ENCODE measurements at places on chromosomes 7 and 10. TPM values are rescaled to one million over a fixed set of nuclear protein-coding genes. Genes with fewer than 3 reads are reported as not detected.

DNA sequence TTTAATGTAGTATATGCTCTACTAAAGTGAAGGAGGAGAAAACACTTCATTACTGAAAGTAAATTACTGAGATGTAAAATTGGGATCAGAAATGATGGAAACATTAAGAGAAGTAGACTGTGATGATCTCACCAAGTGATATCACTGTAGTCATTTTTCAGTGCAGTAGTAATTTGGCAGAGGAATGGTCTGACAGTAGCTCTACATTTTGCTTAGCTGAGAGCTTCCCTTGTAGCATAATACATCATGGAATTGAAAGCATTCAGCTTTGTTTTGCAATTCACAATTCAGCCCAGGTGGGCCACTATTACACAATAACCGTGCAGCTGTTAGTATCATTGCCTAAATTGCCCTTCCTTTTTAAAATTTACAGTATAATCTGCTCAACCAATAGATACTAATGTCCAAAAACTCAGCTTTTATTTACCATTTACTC lies 19.4 kb upstream of the CABCOCO1 start:
- no peak for DNase-seq

DNA sequence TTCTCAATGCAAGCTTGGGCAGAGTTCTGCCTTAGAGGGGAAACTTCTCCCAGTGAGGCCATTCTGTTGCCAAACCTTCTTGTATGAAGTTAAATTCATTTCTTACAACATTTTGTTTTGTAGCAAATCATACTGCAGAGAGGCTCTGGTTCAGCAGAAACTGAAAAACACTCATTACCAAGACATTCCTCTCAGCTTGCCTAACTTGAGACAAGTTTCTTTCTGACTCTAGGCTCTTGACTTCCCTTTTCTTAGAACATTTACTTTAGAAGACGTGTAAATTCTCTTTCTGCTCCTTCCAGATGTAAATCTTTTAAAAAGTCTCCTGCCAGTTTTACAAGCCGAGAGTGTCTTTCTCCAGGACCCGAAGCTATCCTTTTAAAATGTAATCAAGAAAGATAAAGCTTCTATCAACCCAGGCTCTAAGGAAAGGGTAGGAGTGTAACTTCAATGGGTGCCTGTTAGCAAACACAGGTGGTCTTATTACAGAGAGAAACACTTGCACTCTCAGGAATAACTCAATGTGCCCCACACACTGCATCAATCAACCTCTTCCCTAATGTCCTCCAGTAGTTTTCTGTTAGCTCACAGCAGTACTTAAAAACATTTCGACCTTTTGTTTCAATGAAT lies 80.5 kb upstream of the TAS2R16 start:
- no peak for DNase-seq

DNA sequence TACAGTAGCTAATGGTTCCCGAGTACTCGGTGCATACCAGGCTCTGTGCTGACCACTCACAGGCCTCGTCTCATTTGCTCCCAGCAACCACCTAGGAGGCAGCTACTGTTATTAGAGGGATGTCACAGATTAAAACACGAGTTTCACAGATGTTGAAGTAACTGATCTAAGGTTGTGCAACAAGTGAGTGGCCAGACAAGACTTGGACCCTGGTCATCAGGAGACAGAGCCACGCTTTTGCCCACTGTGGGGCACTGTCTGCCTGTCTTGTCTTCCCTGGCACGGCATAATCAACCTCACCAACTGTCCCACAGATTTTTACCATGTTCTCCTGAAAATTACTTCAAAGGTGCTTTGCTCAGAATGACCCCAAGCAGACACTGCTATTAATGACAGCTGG lies 111.6 kb upstream of the HABP2 start:
- DNase-seq, result no peak

GFRA1 gene
- 7.5 TPM for polyA plus RNA-seq

GRCh38 chr10:116774728-116775151 lies 32.4 kb upstream of the HSPA12A start:
- no peak for DNase-seq

- no peak for DNase-seq
These were observed 46.5 kb upstream of the ITGB8 start for GRCh38 chr7:20284003-20284770.

DNA sequence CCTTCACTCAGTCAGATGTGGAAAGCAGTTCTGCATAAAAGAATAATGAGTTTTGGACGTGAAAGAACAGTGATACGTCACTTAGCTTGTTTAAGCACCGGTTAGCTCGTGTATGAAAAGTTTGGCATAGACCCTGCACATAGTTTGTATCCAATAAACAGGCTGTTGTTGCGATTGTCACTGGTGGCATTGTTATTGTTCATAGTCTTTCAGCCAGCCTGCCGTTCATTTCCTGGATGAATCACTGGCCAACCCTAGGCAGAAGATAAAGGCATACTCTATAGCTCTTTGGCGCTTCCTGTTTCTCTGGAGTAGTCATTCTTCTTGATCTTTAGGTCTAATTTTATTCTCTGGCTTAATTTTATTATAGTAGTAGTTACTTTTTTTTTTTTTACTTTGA lies 57.8 kb upstream of the ANKRD30A start:
- DNase-seq, result no peak

PGAM2 gene
- not detected for polyA plus RNA-seq

DNA sequence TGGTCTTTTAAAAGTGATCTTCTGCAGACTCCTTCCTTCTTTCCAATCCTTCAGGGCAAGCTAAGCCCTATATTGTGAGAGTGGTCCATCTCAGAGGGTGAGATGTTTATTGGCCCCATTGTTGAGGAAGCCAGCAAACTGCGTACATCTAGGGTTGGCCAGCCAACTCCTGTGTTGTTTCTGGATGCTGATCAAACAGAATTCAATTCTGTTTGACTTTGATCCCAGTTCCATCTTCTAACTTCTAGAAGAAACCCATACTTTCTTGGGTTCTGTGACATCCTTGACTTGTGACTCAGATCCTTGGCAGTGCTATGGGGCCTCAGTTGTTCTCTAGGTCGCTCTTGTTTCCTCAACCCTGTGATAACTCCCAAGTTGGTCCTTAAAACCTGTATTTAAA lies 116.2 kb downstream of the LSMEM1 start:
- DNase-seq, result no peak

ZNF467 gene
- polyA plus RNA-seq, result 0.32 TPM

DNA sequence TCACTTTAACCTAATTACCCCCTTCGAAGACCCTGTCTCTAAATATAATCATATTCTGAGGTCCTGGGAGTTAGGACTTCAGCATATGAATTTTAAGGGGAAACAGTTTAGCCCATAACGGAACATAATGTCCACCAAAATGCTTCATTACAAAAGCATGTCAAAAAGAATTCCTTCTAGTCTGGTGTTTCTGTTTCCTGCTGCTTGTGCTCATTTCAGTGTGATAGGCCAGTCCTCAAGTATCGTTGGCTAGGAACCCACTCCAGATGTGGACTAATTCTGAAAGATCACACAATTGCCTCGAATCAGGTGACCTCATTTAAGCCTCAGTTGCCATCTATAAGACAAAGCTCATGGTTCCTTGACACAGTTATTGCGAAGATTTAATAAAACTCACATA lies 29.6 kb downstream of the INPP5F start:
- DNase-seq, result no peak

DNA sequence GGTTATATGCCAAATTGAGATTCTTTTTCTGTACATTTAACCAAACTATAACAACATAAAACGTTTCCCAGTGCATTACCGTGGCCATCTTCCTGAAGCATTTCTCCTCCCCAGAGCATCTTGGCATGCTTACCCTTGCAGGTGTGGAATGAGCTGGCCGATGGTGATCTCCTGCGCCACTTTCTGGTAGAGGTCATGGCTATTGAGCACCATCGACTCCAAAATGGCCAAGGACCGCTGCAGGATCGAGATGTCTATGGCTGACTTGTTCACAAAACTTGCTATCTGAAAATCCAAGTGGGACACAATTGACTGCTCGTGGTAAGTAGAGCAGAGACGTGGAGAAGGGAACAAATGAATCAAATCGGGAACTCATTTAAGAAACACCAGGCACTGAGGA lies 223.9 kb downstream of the ELMO1 start:
- no peak for DNase-seq

CCL24 gene
- not detected for polyA plus RNA-seq

GRCh38 chr7:143234533-143234875 lies 12.7 kb downstream of the TAS2R40 start:
- DNase-seq, result no peak

PGAM1 gene
- polyA plus RNA-seq, result 459 TPM

DNA sequence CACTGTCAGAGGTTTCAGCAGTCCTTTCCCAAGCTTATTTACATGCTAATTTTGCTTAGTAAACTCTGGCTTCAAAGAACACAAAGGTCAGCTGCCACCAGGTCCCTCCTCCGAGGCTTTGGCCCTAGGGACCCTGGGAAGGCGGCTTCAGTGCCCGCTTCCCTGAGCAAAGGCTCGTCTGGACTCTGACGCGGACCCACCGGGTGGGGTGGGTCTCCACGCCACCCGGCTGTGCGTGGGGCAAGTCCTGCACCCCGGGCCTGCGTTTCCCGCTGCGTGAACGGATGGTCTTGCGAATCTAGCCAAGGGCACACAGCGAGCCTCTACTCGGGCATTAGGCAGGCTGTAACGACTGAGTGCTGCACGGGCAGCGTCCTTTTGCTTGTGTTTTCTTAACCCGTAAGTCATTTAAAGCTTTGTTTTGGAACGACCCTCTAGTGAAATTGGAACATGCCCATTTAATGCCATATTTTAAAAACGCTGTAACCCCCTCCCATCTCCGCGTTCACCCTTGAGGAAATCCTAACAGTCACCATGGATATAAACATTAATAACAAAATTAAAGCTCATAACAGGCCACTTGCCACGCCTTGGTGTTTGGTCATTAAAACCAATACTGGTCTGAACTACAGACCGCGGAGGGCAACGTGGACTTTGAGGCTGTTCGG lies 828 bp downstream of the BNIP3 start:
- no peak for DNase-seq

MEOX2 gene
- polyA plus RNA-seq, result not detected

Measured in AG04450 (cell line).